ENCODE measurements at places on chromosomes 3 and 15.

DNA sequence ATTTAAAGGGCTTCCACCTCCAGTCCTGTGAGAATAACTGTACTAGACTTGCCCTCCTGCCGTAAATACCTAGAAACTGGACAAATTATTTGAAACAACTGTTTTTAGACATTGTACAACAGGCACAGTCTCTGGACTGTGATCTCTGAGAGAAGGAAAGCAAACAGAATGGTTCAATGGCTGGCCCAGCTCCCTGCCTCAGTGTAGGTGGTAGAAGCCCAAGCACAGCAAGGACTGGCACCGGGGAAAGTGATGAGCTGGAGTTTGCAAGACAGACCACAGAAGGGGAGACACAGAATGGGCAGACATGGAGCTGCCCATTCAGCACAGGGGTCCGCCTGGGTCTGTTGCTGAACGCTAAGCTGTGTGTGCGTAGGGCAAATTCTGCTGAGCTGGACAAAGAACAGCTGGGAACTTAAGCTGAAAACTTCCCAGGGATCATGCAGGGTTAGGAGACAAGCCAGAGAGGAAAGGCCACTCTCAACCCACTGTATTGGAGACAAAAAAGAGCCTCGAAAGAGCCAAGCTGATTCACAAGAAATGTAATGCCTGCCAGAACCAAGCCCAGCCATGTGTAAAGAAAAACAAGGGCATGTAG lies 52.6 kb upstream of the SEC61A1 start:
- DNase-seq: no peak

DNA sequence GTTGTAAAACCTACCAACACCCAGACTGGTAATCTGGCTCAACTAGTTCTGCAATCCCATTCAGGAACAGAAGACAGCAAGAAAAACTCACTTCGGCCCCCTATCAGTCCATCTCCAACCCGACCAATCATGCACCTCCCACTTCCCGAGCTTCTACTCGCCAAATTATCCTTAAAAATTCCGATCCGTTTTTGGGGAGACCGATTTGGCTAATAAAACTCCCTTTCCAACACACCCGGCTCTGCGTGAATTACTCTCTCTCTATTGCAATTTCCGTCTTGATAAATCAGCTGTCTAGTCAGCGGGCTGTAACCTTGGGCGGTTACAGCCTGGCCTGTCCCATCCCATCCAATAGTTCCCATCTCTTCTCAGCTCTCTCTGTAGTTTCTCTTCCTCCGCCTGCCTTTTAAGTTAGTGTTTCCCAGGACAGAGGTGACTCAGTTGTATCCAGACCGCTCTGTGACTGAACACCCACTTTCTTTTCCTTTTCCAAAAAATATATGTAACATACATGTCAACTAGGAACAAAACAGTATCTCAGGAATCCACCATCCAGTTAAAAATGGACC lies 780 bp upstream of the ACAD9 start:
- no peak for DNase-seq

DNA sequence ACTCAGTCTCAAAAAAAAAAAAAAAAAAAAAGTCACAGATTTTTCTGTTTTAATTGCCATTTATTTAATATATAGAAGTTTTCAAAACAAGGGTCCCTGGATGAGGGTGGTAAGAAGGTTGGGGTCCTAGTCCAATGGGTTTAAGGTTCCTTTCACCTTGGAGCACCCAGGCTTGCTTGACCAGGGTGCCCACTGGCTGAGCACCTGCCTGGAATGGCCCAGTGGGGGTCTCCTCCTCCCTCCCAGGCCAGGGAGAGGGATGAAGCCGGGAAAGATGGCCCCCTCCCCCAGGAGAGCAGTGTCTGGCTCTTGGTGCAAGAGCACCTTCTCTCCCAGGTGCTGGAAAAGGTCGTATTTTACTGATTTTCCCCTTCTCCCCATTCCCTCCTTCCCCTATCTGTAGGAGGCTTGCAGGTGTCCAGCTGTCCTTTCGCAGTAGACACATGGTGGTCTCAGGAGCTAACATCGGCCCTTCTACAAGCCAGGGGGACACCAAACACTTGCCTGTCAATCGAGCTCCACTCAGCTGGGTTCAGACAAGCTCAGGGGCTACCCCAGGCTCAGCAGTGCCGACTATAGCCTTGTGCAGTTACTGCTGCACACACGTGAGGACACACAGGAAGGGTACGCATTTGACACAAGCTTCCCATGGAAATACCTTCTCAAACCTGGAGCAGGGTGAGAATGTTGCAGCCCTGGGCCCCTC lies 112.3 kb upstream of the KLF13 start:
- no peak for DNase-seq

DNA sequence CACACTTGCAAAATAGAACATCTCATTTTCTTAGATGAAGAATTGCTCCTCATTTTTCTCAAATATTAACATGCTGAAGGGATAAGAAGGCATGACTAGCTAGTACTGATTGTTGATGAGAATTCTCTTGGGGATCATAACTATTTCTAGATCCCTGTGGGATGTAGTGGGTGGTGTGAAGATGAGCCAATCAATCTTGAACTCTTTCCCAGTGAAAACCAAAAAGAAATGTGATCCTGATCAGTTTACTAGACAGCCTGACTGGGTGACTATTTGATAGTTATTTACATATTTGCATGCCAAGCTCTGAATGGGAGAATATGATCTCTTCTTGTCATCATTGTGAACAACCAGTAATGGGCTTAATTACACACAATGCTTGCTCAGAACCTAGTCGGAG lies 63.7 kb downstream of the ZIC1 start:
- DNase-seq: no peak

- DNase-seq: no peak
Measured at GRCh38 chr3:8988791-8989558, 25.7 kb upstream of the RAD18 start.

- DNase-seq: no peak
Measured at GRCh38 chr15:91135201-91136130, 35.4 kb downstream of the SV2B start.

DNA sequence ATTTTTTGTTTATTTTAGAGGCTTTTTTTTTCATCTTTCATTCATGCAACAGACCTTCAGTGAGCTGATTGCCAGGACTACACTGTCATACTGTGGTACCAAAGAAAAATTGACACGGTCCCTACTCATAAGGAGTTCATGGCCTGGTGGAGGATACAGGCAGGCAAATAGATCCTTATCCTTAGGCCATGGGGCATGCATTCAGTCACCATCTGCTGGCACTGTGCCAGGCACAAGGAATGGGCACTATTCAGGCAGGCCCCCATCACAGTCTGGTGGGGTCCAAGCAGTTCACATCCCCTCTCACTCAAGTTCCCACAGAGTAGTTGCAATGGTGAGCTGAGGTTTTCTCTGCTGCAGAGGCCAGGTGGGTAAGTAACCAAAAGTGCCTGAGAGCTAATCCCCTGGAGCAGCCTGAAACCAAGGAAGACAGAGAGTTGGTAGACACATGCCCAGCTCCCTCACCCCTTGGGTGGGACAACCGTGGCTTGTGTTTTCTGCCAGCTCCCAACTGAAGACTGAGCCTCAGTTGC lies 17.3 kb downstream of the CISH start:
- DNase-seq: no peak

GRCh38 chr3:20111836-20112235 lies 71.6 kb downstream of the KAT2B start:
- DNase-seq: no peak

- DNase-seq: no peak
Measured at GRCh38 chr3:127667119-127667681, 5.6 kb upstream of the ABTB1 start.

- DNase-seq: no peak
Measured at GRCh38 chr3:9036404-9037131, 73.3 kb upstream of the RAD18 start.

DNA sequence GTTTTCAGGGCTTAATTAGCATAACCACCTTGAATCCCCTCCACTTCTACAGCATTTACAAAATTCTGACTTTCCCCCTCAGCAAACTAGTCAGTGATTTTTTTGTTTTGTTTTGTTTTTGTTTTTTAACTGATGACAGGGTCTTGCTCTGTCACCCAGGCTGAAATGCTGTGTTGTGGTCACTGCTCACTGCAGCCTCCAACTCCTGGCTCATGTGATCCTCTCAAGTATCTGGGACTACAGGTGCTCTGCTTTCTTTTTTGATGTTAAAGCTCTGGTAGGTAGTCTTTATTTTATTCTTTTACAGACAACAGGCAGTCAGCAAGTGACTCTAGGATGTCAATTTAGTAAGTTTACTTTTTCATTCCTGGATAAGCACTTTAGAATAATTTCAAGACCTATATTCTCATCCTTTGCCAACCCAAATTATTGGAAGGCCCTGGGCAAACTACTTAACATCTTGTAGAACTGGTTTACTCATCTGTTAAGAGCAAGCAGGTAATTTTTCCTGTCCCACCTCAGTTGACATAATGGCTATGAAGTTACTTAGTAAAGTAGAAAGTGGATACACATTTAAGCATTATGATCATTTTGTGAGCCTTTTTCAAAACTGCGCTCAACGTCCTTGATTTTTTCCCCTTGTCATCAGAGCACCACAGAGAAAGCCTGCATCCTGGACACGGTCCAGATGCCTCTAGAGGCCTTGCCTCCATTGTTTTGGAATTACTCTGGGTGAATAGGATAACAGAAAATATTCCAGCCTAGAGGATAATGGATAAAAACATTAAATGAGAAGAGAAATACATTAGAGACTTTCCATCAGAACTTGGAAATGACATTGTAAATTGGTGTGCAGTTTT lies 69.9 kb upstream of the NDUFB4 start:
- DNase-seq: no peak

All from activated naive CD4-positive, alpha-beta T cell (primary cell).